Activated naive CD8-positive, alpha-beta T cell treated with anti-CD3 and anti-CD28 coated beads, Interleukin-2, amount 10 ng/mL, durations not matched to agents 7 days and 5 days (primary cell): ENCODE measurements at places on chromosomes 7 and 10. TPM values are rescaled to one million over a fixed set of nuclear protein-coding genes. Genes with fewer than 3 reads are reported as not detected.

Gene CDC14C
- total RNA-seq: not detected

GRCh38 chr10:85045046-85045445, 716.7 kb downstream of the CCSER2 start:
- no peak for DNase-seq

DNA sequence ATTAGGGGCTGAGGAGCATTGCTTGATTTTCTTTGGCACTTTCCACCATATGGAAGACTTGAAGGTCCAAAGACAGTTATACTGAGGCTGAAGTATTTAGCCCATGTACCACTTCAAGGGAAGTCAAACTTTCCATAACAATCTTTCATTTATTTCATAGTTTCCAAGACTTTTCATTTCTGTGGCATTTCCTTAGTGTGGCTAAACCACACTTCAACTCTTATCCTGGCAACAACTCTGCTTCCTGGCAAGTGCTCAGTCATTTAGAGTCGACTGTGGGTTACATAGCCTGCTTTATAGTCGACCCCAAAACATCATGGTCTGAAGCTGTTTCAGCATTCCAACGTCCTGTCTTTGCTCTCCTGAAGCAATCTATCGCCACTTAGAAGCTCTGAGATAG, 343.0 kb upstream of the SEMA3D start:
- no peak for DNase-seq

- no peak for DNase-seq
Observed at GRCh38 chr7:103048833-103049232, 25.8 kb downstream of the FBXL13 start.

Gene PARG
- total RNA-seq: 34.2 TPM

DNA sequence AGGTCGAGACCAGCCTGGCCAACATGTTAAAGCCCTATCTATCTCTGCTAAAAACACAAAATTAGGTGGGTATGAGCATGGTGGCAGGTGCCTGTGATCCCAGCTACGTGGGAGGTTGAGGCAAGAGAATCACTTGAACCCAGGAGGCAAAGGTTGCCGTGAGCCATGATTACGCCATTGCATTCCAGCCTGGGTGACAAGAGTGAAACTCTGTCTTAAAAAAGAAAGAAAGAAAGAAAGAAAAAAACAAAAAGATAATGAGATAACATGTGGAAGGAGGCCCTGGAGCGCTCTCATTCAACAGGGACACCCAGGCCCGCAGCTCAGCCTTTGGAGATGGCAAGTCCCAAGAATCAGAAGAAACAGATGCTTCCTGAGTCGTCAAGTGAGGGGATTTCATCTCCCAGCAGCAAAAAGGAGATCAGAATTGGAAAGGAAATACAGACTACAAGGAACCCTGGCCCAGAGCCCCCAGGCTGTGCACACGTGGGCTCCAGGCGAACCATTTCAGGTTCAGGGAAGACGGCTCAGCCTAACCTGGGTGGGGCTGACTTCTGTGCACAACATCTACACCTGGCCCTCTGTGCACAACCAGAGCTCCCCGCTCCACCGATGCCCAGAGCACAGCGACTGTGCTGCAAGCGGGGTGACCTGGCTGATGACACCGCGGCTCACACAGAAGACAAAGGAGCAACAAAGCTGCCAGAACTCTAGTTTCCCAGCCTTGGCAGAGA, 33.3 kb downstream of the GNA12 start:
- DNase-seq: no peak

Gene BMPER
- total RNA-seq: not detected

DNA sequence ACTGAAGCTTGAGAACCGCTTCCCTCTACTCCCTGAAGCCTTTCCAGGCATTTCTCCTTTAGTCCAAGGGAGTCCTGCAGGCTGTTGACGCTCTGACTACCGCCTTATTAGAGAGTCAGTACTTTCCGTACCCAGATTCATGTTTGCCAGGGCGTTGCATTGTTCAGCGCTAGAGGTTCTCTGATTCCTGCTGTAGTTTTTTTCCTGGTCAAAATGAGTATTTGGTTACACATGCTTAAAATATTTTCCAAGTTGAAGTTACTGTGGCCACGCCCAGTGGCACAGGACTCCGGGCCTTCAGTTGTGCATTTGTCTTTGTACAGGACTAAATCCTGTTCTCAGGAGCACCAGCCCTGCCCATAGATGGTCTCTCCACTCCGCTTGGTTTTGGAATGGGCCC, 7.9 kb downstream of the MTURN start:
- DNase-seq: no peak

DNA sequence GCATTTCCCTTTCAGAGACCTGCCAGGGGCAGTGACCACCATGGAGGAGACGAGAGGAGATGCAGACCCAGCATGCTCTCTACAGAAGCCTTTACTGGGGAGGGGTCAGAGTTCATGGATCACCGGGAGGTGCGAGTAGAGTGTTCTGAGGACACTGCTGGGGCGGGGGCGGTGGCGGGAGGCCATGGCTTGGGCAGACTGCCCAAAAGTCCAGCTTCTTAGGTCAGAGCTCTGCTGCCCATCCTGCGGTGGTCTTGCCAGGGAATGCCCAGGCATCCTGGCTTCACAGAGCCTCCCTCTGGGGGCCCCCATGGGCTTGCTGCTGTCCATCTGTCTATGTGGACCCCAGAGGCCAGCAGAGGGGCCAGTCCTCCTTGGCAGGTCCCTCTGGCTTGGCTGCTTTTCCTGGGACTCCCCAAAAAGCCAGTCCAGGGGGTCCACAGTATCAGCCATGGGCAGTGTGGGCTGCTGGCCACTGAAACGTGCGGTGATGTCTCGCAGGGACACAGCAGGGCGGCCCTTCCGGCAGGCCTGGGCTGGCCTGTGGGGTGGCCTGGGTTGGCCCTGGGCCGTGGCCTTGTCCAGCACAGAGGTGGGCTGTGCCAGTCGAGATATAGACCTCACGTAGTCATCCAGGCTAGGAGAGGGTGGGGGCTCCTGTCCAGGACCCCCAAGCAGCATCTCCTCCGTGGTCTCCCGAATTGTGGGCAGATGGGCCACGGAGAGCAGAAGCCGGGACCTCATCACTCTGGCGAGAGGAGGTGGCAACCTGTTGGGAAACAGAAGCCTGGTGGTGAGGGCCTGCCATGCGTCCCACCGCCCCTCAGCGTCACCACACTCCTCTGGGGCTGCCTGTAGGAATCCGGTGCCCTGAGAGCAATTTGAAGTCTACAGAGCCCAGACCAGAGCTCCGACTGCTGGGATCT, 1.1 kb downstream of the DEPP1 start:
- DNase-seq: no peak

DNA sequence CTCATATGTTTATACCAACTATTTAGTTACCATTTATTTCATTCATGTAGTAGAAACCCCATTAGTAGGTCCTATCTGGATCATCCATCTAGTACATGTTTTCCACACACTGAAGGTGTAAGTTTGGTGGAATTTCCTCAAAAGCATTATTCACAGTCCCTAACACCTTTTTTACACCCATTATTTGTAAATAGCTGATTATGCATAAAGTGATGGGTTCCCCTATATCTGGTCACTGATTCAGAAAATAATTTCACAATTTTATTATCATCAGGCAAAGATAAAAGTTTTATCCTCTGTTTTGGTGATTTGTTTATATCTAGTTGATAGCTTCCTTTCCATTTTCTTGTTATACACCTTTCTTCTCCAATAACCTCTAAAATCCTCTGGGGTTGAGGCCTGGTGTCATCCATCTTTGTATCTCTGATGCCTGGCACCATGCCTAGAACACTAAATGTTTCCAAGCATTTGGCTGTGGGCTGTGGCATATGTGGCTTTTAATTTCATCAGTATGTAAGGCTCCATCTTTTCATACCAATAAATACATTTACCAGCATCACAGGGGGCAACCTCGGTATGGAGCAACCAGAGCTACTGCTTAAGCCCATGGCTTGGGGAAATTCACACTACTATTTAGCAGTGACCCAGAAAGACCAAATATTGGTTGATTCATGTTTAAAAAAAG, 1089.5 kb upstream of the LRRN3 start:
- DNase-seq: no peak

Gene PNLIP
- not detected for total RNA-seq

DNA sequence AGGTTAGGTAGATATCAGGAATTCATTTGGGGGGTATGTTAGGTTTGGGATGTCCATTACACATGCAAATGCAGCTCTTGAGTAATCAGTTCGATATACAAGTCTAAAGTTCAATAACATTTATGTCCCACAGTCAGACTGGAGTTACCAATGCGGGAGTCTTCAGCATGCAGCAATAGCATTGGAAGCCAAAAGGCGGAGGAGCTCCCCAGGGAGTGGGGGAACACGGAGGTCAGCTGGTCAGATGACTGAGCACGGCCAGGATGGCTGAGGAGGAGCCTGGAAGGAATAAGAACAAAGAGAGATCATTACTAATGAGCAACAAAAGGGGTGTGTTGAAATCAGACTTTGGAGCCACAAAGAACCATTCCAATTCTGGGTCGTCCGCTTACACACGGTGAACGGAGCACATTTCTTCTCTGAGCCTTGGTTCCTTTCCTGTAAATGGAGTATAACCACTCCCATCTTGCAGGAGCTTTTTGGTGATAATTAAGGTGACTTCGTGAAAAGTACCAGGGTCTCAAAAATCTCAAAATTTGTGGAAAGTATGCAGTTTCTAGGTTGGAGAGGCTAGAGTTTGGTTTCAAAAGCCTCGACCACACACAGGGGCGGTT, 478 bp upstream of the ZNF22 start:
- no peak for DNase-seq

Gene ZNF107
- total RNA-seq: 29.0 TPM

DNA sequence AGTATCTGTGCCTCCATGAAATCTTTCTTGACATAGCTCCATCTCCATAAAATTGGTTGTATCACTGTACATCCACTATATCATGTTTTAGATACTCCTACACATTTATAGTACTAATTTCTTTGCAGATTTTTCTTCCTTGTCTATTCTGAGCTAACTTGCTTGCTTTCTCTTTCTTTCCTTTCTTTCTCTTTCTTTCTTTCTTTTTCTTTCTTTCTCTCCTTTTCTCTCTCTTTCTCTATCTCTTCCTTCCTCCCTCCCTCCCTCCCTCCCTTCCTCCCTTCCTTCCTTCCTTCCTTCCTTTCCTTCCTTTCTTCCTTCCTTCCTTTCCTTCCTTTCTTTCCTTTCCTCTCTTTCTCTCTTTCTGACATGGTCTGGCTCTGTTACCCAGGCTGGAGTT, 23.7 kb downstream of the TASOR2 start:
- DNase-seq: no peak

- no peak for DNase-seq
Observed at GRCh38 chr7:44801890-44802289, 5.4 kb downstream of the PPIA start.

Gene GRM3
- not detected for total RNA-seq

DNA sequence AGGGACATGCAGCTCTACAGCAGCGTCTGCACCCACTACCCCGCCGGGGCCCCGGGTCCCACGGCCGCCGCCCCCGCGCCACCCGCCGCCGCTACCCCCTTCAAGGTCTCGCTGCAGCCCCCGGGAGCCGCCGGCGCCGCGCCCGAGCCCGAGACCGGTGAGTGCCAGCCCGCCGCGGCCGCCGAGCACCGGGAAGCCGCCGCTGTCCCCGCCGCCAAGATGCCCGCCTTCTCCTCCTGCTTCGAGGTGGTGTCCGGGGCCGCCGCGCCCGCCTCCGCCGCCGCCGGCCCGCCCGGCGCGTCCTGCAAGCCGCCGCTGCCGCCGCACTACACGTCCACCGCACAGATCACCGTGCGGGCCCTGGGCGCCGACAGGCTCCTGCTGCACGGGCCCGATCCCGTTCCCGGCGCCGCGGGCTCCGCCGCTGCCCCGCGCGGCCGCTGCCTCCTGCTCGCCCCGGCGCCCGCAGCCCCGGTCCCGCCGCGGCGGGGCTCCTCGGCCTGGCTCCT, 631 bp downstream of the OTUD1 start:
- peak; percentile 68 for DNase-seq

Gene NUDT13
- total RNA-seq: 2.8 TPM

GRCh38 chr10:103676851-103677417, 178.4 kb downstream of the SH3PXD2A start:
- DNase-seq: no peak

DNA sequence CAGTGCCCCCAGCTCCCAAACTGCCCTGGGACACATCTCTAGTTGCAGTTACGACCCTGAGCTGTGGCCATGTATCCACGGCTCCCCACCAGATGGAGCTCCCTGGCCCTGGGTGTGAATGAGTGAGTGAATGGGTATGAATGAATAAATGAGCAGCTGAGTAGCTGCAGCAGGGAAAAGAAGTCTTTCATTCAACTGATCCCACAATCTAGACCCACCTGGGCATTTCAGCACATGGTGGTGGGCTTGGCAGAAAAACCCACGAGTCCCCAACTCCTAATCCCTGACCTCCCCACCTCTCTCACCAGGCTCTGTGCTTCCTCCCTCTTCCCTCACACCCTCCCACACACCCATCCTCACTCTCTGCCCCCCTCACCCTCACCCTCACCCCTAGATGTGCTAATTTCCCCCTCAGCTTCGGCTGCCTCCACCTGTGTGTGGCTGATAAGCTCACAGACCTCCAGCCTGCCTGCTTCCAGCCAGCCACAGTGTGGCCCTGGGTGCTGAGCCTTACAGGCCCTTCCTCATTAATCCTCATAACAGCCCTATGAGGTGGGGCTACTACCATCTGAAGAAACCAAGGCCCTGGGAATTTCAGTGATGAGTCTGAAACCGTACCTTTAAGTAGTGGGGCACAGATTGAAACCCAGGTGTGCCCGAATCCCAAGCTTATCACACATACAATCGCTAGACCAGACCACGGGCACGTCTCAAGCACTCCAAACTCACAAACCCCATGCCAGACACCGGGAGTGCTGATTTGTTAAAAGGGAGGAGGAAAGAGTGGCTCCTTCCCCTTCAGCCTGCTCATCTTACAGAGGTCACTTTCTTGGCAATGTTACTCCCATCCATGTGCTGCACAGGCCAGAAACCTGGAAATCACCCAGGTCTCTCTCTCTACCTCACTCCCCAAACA, 2.2 kb upstream of the ATP6V1F start:
- DNase-seq: no peak

- no peak for DNase-seq
Observed at GRCh38 chr10:87668324-87669074, 8.8 kb downstream of the PAPSS2 start.

Gene HOXA5
- not detected for total RNA-seq

- no peak for DNase-seq
Observed at GRCh38 chr7:148457310-148457921, 133.2 kb upstream of the C7orf33 start.

GRCh38 chr7:99232082-99232770, 24.3 kb upstream of the KPNA7 start:
- no peak for DNase-seq

- DNase-seq: peak; percentile 56
Observed at GRCh38 chr7:35036361-35037171, 719 bp downstream of the DPY19L1 start.

DNA sequence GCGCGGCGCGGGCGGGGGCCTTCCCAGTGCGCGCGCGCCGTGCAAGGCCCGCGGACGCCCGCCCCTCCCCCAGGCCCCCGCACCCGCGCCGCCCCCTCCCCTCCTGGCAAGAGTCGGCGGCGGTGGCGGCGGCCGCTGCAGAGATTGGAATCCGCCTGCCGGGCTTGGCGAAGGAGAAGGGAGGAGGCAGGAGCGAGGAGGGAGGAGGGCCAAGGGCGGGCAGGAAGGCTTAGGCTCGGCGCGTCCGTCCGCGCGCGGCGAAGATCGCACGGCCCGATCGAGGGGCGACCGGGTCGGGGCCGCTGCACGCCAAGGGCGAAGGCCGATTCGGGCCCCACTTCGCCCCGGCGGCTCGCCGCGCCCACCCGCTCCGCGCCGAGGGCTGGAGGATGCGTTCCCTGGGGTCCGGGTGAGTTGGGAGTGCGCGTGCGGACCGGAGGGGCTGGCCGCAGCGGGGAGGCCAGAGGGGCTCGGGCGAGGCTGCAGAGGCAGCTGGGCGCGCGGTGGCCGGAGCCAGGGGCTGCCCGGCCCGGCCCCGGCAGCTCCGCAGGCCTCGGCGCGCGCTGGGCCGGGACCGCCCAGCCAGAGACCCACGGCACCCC, at the start of gene BMPR1A:
Gene BMPR1A, plus strand, starts transcription at position 109 of the 602 bp plus-strand sequence. CDS start 119,400 bp downstream, outside the sequence.
- no peak for DNase-seq

GRCh38 chr10:49441488-49442476, 45.9 kb upstream of the DRGX start:
- DNase-seq: peak; percentile 45
